ENCODE measurements at places on chromosomes 11 and 22.

DNA sequence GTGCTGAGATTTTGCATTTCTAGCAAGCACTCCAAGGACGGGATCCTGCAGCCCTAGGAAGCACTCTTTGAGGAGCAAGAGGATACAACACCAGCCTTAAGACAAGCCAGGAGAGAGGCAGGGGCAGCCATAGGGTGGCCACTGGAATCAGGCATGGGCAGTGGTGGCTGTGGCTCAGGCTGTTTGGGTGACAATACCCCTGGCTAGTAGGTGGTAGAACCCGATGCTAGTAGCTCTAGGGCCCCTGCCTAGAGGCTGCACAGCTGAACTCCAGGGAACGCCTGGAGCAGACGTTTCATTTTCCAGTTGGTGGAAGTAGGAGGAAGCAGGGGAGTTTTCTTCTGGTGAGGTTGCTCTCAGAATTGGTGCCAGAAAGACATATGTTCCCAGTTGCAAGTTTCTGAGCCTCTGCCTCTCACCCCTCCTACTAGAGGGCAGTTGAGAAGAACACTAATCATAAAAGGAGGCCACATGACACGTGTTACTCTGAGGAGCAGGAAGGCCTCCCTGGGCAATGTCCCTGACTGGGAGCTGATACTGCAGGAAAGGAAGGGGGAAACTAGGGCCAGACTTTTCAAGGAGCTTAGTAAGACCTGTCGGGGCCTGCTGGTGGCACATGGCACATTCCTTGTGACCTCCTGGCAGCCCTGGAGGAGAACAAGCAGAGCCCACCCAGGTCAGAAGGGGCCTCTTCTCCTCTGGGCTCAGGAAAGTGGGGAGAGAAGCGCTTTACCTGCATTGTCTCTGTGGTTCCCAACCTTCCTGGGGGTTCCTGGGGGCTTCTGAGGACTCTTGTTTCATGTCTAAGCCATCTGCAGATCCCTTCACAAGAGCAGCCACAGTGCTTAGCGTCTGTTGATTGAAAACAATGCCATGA, 56.6 kb upstream of the DRD2 start:
- no peak for DNase-seq

- DNase-seq: peak; percentile 61
Measured at GRCh38 chr22:36386351-36386899, 1.3 kb downstream of the MYH9 start.

- peak; percentile 91 for DNase-seq
Measured at GRCh38 chr11:106466521-106467080, 389.1 kb downstream of the AASDHPPT start.

- peak; percentile 10 for DNase-seq
Measured at GRCh38 chr11:101583251-101584128, at the start of gene TRPC6. Gene TRPC6, minus strand, starts transcription at chr11:101584007. Its CDS starts 504 bp downstream, at chr11:101583503.

GRCh38 chr11:118882491-118882890, 1.2 kb upstream of the CXCR5 start:
- DNase-seq: no peak

DNA sequence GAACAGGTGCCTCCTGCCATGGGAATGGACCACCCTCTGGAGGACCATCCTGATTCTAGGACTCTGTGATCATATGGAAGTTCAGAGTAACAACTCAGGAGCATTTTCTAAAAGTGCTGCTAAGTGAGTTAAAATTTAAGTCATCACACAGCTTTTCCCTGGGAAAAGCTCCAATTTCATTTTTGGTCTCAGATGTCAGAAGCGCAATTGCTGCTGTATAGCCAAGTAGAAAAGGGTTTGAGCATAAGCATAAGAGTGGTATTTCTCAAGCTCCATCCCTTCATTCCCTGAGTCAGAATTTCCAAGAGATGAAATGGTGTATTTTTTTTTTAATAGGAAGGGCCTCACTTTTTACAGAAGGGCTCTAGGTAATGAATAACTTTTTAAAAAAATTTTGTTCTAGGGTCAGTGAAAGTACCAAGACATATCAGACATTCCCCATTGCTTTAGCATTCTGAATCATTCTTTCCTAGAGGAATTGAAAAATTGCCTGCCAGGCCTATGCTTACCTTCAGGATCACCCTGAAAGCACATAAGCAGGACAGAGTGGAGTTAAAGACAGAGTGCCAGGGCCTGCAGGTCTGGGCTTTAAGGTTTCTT, 564.5 kb upstream of the ISX start:
- DNase-seq: no peak

DNA sequence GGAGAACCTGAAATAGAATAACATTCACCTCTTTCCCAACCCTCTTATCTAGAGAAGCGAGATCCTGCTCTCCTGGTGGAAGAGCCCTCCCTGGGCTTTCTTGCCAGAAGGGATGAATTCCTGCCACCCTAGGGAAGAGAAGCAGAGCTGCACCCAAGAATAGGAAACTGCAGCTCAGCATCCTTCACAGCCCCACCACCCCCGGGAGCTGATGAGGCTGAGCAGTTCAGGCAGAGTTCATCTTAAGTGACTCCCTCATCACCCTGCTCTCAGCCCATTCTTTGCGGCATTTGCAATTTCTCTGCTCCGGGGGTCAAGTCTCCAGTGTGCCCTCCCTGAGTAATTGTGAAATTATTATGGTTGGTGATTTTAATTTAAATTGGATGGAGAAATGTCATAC, 514.9 kb downstream of the BUD13 start:
- no peak for DNase-seq

GRCh38 chr11:111835665-111836064, 35.7 kb downstream of the ALG9 start:
- DNase-seq: no peak

GRCh38 chr11:132122735-132123134, 752.3 kb downstream of the NTM start:
- DNase-seq: no peak

DNA sequence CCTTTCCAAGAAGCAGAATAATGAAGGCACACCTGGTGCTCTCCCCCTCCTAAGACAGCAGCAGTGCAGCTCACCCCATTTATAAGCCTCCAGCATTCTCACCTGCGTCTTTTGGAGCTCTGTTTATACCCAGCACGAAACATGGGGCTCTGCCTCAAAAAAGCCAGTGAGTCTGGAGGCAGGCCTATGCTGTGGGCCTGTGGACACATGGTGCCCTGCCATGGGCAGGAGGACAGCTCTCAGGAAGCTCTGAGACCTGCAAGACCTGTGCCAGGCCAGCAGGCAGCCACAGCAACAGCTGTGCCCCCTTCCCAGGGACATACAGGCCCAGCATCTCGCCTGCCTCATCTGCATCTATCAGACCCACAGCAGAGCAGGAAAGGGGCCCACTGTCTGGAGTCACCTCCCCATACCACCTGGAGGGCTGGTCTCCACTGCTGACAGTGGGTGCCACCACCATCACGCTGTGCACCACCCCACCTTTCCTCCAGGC, 64.2 kb downstream of the DGCR2 start:
- no peak for DNase-seq

GRCh38 chr11:100640646-100641045, 46.4 kb upstream of the ARHGAP42 start:
- DNase-seq: peak; percentile 49

DNA sequence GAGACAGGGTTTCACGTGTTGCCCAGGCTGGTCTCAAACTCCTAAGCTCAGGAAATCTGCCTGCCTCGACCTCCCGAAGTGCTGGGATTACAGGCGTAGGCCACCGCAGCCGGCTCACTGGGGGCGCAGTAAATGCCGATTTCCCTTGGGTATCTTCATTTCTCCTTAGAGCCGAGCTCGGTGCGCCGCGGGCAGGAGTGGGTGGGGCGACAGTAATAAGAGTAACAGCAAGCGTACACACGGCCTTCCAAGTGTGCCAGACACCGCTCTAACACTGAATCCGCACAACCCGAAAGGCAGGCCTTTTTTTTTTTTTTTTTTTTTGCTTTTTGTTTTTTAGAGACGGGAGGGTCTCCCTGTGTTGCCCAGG, 500 bp upstream of the ADSL start:
- DNase-seq: peak; percentile 48

DNA sequence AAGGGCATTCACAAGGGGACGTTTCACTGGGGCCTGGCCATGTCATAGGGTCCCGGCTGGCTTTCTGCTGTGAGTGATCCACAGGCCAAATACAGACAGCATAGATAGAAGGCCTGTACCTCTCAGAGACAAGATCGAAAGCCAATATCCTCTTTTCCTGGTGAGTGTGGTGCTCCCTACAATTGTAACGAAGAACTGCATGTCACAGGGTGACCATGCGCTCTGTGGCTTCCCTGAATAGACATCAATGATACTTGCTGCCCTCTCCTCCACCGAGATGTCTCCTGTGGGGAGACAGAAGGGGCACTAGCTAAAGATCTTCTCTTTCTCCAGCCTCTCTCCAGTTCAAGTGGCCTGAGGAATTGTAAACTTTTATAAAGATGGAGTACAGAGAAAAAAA, 226.1 kb upstream of the POU2AF2 start:
- no peak for DNase-seq

DNA sequence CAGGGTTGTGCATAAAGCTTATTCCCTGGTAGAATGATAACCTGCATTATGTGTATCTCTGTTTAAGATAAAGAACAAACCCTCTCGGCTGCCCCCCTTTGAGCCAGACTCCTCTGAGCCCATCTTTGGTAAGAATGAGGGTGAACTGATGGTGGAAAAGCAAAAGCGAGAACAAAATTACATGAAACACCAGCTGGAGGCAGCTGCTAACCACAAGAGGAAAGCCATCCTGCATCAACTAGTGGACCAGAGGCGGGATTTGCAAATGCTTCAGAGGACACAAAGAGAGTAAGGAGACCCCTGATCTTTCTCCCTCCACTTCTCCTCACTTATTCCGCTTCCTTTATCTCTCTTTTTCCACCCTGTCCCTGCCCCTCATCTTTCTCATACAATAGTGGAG, 40.3 kb downstream of the CCDC81 start:
- no peak for DNase-seq

DNA sequence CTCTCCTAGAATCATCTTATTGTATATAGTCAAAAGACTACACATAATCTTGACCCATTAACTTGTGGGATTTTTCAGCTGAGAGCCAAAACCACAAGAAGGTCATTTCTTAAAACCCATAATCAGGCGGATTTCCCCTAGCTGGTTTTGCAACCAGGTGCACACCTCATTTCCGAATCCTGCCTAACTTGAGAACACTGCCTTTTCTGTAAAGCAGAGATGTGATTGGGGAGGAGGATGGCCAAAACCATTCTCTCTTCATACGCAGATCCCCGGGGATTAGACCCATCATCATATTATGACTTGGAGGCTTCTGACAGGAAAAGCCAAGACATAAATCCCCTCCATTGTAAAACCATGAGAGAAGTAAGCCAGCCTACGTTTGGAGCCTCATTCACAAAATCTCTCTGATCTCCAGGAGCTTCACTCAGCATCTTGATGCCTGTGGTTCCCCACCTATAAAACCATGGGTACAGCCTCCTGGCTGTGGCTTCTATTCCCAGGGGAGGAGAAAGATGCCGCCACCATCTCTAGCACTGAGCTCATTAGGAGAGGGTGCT, 191.3 kb downstream of the KIF18A start:
- peak; percentile 86 for DNase-seq

DNA sequence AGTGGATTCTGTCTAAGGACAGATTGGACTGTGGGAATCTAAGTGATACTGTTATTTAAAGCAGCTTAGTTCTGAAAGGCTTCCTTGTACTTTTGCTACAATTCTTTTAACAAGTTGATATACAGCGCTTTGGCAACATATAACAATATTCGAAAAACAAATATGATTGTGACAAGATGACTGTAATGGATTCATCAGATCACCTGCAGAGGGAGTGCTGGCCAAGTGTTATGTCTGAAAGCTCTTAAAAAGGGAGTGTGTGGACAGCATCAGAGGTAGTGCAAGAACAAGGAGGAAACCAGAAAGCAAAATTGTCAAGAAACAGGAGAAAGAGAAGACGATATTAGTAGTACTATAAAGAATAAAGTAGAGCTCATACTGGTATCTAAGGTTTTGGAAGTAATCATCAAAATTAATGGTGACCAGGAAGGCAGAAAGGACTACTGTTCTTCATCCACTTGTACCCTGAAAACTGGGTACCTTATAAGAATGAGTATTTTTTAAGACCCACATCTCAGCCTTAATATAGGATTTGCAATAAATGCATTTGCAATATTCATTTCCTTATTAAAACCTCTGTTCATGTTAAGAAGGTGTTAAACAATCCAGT, 1112.0 kb upstream of the CCDC90B start:
- DNase-seq: peak; percentile 39

GRCh38 chr11:77136074-77136473, 8.0 kb downstream of the MYO7A start:
- peak; percentile 61 for DNase-seq

- DNase-seq: no peak
Measured at GRCh38 chr22:41885116-41885515, 29.8 kb downstream of the SHISA8 start.

- DNase-seq: no peak
Measured at GRCh38 chr11:7057641-7058040, 31.2 kb upstream of the RBMXL2 start.

DNA sequence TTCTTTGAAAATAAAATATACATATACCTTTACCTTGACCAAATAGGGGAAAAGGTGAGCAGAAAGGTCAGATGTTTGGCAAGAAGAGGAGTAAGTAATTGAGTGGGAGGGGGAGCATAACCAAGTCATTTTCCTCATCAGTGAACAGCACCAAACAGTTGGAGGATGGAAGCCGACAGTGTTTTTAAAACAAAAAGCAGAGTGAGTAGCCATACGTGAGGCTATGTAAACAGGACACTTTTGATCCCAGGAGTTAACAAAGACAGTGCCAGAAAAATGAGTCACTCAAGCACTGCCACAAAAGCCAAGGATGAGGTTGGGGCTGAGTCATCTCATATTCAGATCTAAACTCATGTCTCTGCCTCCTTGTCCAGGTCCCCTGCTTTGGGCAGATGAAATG, 734.7 kb downstream of the KCNA4 start:
- peak; percentile 98 for DNase-seq

- DNase-seq: peak; percentile 98
Measured at GRCh38 chr11:47415949-47416472, 7.6 kb downstream of the SLC39A13 start.

- no peak for DNase-seq
Measured at GRCh38 chr11:26285608-26286007, 46.3 kb upstream of the ANO3 start.

DNA sequence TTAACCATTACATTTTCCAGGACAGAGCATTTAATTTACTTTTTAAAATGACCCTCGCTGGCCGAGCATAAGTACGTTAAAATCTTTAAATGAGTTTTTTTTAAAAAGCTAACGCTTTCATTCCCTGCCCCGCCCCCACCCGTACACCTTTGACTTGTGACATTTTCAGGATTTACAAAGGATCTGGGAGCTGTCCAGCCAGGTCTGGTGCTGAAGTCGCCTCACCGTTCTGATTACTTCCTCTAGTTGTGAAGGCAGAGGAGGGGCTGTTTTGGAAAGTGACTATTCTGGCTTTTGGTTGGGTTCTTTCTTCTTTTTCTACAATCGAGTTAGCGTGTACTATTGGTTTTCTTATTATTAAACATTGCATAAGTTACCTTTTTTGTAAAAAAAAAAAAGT, 2.9 kb downstream of the C11orf87 start:
- no peak for DNase-seq

DNA sequence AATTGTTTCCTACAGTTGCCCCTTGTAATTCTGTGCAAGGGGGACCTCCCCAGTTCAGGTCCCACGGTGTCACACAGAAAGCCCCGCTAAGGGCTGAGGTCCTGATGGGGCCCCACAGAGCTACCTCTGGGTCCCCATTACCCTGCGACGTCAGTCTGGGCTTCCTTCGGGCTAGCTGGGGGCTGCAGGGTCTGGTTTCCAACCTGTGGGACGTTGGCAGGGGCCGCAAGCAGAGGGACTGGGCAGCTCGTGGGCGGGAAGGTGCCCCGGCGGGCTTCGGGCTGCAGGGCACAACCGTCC, 698 bp downstream of the SLC37A4 start:
- no peak for DNase-seq

Data from iris pigment epithelial cell (primary cell).